ENCODE measurements at places on chromosomes 7 and 10.

DNA sequence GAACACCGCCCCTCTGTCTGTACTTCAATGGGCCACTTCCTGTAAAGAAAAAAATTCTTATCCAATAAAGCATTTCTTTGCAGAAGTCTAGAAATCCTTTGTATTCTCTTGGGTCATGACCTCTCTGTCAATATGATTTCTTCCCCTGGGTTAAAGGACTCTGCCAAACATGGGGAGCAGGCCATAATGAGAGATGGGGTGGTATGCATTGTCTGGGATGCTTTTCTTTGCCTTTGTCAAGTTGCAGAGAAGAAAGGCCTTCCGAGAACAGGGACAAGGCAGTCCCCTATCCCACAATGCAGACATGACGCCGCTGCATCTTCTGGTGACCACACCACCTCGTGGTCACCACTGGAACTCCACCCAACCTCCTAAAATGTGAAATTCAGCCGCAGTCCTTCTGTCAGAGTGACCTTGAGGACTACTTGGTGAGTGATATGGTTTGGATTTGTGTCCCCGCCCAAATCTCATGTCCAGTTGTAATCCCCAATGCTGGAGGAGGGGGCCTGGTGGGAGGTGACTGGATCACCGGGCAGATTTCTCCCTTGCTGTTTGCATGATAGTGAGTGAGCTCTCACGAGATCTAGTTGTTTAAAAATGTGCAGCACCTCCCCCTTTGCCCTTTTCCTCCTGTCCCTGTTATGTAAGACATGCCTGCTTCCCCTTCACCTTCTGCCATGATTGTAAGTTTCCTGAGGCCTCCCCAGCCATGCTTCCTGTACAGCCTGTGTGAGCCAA is 15.2 kb upstream of the FRMPD2 start:
- peak; percentile 76 for DNase-seq

GRCh38 chr7:150964593-150965111 is 13.5 kb downstream of the KCNH2 start:
- no peak for DNase-seq

DNA sequence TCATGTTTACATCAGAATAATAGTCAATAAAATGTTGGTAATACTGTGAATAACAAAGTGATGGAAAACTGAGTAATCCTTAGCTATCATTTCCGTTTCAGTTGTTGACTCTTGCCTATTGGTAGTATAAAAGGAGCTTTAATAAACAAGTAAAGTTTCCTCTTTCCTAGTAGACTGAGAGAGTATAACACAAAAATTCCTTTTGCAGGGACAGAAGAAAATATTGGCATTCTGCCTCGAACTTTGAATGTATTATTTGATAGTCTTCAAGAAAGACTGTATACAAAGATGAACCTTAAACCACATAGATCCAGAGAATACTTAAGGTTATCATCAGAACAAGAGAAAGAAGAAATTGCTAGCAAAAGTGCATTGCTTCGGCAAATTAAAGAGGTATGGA is 9.4 kb downstream of the KIF20B start:
- no peak for DNase-seq

DNA sequence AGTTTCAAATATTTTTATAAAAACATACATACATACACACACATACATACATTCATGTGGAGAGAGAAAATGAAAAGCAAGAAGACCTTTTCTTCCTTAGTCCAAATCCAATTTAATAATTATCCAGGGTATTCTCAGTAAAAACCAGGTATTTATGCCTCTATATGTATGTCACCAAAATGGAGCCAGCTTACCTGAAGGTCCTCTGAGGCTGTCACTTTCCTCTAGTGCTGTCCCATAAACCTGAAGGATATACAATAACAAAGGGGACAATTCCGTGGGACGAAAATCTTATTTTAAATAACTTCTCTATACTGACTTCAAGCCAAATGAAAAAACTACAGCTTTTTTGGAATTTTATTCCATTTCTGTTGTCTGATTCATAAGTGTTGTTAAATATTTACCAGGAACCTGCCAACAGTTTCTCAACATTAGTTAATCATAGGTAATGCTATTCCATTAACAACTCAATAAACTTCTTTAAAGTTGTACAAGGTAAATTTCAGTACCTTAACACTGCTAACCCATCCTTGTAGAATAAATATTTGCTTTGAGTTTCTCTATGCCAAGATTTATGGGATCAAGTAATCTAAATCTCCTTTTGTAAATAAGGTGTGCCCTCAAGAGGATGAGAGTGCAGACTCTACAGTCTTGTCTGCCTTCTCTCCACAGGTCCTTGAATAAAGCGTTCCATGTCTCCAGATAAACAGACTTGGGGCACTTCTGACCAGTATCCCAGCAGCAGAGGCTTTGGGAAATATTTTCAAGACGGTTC is 260.3 kb downstream of the AHR start:
- no peak for DNase-seq

DNA sequence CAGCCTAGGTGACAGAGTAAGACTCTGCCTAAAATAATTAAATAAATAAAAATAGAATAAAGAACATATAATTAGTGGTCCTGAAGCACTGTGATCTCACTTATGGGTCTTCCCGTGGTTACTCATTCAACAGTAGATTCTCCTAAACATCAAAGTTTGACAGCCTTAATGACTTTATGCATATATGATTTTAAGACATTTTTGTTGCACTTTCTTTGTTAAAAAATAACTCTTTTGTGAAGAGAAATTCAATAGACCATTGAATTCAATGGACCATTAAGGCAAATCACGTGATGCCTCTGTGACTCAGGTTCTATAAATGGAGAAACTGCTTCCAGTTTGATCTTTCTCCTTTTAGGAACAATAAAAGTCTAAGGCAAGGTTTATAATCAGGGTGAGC is 59.6 kb downstream of the ATOH7 start:
- DNase-seq = no peak

- peak; percentile 31 for DNase-seq
These were observed 19.9 kb downstream of the ACTA2 start for GRCh38 chr10:88932539-88933256.

- DNase-seq = no peak
These were observed 10.5 kb upstream of the ENTPD1 start for GRCh38 chr10:95745501-95745900.

DNA sequence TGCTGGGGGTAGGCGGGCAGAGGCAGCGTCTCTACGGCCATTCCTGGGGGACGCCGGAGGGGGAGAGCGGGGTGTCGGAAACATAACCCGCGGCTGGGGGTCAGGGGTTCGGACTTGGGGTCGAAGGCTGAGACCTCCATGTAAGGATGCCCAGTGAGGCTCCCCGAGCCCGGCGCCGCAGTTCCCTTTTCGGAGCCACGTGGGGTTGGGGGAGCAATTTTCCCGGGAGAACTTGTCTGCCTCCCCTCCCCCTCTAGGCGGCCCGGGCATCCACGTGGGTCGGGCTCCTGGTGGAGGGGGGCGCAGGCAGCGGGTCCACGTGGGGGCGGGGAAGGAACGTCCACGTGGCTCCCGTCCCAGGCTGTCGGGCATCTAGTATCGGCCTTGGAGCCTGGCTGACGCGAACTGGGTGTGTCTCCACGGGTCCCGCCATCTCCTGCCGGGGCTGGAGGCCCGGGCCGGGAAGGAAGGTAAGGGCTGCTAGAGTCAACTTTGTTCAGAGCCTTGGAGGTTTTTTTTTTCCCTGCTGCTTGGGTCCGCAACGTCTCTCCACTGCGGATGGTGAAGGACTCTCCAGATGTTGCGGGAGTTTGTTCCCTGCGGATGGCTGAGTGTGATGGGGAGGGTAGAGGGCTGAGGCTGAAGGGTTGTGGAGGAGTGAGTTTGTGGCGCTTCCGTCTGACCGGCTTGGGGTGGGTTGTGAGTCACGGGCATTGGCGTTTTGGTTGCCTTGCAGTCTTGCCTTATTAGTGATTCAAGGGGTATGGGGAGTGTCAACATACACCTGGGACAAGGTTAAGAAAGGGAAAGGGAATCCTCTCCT is 744 bp downstream of the PPRC1 start:
- peak; percentile 68 for DNase-seq

DNA sequence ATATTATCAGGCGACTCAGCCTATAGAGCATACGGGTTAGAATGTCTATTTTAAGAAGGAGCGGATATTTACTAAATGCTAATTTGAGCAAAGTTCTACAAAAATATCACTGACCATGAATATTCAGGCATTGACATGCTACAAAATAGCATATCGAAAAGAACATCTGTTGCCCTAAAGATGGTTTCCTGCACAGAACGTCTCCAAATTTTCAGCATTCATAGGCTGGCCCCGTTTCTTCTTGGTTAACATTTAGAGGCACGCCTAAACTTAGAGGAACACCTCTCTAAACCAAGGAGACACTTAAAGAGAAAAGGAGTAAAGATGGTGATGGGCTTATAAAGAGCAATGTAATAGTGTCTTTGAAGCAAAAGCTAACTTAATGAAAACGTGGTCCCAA is 1.3 kb upstream of the MINPP1 start:
- DNase-seq = no peak

- no peak for DNase-seq
These were observed 271.9 kb downstream of the ADARB2 start for GRCh38 chr10:1465418-1465911.

DNA sequence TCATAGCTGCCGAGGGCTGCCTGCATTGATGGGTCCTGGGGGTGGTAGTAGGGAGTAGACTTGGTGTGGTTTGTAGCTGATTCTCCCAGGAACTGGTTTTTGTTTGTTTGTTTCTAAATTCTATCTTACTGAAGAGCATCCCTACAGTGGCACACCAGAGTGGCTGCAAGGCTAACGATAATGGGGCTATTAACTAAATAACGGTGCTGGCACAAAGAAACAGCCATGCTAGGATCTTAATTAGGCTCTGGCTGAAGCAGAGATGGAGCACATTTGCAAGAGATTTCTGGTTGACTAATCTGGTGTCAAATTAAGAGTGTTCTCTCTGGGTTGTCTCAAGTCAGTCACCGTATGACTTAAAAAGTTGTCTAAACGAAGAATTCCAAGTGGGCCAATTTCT is 590.0 kb downstream of the NRG3 start:
- no peak for DNase-seq

DNA sequence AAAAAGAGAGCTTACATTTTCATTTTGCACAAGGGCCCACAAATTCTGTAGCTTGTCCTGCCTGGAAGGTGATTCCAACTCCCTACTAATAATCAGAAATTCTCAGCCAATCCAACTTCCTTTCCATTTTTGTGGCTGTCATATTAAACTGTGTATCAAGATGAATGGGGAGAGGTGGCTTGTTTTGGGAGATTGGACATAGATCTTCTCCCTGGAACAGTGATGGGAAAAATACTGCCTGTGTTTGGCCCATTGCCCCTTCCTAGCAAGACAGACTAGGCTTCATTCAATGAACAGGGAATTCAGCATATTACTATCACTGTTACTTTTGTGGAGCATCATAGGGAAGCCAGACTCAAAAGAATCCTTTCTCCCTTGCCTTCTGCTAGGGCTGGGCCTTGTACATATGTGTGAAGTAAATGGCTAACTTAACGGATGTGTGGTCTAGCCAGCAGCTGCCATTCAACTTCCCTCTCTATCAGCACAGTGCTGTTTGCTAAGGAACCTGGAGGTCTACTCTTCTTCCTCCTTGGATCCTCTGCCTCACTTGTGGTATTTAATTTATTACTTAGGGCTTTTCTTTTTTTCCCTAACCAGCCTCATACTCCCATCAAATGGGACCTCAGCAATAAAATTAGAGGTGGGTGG is 326.0 kb downstream of the BICC1 start:
- no peak for DNase-seq

- no peak for DNase-seq
These were observed 257.7 kb upstream of the GLI3 start for GRCh38 chr7:42494736-42495135.

GRCh38 chr7:103129702-103130549 is 19.0 kb downstream of the NAPEPLD start:
- no peak for DNase-seq

DNA sequence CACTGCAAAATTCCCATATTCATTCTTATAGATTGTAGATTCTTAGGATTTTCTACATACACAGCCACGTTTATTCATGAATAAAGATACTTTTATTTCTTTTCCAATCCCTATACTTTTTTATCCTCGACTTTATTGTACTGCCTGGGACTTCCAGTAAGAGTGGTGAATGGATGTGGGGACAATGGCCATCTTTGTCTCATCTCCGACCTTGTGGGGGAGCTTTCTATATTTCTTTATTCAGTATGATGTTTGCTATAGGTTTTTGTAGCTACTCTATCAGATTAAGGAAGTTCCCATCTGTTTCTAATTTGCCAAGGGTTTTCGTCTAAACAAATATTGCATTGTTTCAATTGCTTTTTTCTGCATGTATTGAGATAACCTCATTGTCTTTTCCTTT is 184.3 kb downstream of the FOXP2 start:
- no peak for DNase-seq

DNA sequence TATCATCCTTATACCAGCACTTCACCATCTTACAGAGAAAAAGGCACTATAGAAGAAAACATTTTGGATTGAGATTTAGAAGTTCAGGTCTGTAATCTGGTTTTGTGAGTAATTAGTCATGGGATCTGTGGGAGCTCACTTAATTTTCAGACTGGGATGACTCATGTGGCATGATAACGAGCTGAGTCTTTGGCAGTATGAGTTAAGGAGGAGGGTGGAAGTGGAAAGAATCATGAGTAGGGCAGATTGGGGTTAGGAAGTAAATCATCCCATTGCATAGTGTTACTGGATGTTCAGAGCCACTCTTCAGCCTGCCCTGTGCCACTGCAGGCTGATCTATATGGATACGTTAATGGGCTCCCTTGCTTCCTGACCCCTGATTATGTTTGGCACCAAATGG is 64.9 kb downstream of the ZNF92 start:
- DNase-seq = no peak

DNA sequence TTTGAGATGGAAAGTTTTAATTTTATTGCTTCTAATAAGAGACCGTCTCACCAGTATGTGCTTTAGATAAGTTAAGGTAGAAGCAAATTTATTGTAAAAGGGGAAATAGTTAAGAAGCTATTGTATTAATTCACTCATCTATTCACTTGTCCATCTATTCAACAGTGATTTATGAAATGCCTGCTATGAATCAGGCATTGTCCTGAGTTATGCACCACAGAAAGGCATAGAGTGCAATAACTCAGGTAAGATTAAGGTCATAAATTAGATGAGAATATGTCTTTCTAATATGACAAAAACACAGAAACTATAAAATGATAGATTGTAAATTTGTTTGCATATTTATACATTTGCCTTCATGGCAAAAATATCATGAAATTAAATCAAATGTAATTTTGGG is 379.3 kb upstream of the PCDH15 start:
- no peak for DNase-seq

- no peak for DNase-seq
These were observed 49.1 kb upstream of the ELN start for GRCh38 chr7:73978661-73979563.

GRCh38 chr10:26221541-26221940 is 5.0 kb downstream of the GAD2 start:
- no peak for DNase-seq
